ENCODE measurements at places on chromosomes 1 and 21.

- DNase-seq = no peak
Measured at GRCh38 chr1:174204697-174205308, 45.5 kb downstream of the RABGAP1L start.

- DNase-seq = peak; percentile 52
Measured at GRCh38 chr1:219837274-219837993, 90.9 kb downstream of the SLC30A10 start.

DNA sequence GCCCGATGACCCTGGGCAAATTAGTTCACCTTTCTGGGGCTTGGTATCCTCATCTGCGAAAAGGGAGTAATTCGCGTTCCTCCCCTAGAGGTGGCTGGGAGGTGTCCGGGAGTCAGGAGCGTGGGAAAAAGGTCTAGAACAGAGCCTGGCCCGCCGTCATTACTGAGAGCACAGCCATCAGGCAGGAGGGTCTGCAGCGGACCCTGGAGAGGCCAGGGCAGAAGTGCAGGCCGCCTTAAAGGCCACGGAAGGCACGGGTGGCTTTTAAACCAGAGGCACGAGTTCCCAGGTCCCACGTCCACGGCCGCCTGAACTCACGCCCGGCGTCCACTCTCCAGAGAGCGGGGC is 850 bp downstream of the PANK4 start:
- no peak for DNase-seq

- DNase-seq = no peak
Measured at GRCh38 chr1:105172788-105173187, 1423.1 kb downstream of the AMY1C start.

DNA sequence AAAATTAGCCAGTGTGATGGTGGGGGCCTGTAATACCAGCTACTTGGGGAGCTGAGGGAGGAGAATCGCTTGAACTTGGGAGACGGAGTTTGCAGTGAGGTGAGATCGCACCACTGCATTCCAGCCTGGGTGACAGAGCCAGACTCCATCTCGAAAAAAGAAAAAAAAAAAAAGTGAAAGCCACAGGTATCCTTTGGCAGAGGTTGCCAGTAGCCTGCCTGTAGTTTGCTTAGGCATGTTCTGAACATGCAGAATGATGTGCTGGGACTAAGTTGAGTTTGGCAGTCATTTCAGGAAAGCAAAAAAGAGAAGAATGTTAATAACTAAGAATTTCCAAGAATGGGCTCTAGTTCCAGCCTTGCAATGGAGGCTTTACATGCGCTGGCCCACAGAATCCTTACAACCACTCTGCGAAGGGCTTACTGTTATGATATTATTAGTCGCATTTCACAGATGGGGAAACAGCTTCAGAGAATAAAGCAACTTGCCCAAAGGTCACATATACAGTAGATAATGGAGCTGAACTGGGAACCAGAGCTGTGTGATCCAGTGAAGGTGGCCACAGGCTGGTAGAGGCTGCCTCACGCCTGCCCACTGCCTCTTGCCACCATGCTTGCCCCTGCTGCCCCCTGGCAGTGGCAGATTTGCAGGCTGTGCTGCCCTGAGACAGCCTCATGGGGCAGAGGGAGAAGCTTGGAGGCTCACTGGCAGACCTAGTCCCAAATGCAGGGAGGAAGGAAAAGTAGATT is 66.5 kb upstream of the LYST start:
- DNase-seq = no peak

- no peak for DNase-seq
Measured at GRCh38 chr1:13700521-13701270, 708 bp downstream of the PRDM2 start.

GRCh38 chr1:30757352-30758120 is at the start of gene LAPTM5:
Gene LAPTM5, minus strand, starts transcription at chr1:30757774. Its CDS starts 29 bp downstream, at chr1:30757745.
- DNase-seq = no peak

DNA sequence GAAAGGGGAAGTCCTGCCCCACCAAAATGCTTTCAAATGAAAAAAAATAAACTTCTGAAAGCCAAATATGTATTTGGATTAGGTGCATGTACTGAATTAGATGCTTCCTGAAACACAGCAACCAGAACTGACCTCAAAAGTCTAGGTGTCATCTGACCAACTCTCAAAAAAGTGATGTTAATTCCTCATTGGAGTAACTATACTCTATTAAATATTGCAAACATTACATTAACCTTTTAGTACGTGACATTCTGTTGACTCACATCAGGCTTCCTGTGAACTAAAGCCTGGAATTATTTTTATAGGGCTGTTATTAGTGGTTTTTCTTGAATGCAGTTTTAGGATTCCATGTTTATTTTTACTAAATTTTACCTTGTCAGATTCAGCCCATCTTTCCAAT is 73.5 kb downstream of the ASTN1 start:
- DNase-seq = peak; percentile 32

GRCh38 chr1:33758698-33759097 is 105.2 kb upstream of the HMGB4 start:
- no peak for DNase-seq

DNA sequence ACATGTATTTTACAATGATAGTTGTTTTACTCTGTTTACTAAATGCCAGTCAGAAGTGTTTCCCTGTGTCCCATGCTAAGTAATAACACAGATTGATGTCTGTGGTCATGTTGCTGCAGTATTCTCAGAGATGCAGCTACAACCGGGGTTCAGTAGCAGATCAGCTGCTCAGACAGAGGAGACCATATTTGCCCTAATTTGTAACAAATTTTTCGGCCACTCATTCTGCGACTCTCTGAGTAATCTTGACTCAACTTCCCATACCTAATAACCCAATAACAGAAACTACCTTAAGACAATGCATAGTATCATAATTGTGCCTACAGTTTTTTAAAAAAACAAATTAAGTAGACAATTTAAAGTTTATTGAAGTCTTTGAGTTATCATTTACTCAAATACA is 32.6 kb downstream of the NIBAN1 start:
- DNase-seq = no peak

- no peak for DNase-seq
Measured at GRCh38 chr1:64240206-64240605, 36.8 kb downstream of the UBE2U start.

GRCh38 chr1:212699625-212700222 is at the start of gene BATF3:
Gene BATF3, minus strand, starts transcription at chr1:212699840. Its CDS starts 78 bp downstream, at chr1:212699762.
- peak; percentile 6 for DNase-seq

DNA sequence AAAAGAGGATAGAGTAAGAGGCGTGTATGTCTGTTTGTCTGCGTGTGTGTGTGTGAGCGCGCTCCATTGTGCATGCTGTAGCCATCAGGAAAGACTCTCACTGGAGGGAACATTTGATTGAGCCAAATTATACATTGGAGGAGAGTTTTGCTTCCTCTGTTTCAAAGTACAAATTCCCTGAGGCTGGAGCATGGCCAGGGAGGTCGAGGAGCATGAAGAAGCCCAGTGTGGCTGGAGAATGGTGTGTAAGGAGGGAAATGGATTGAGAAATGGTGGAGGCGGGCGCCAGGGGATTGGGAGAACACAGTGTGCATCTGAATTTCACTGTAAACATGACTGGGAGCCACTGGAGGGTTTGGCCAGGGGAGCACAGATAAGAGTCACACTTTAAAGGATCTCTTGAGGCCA is 22.1 kb upstream of the EFNA1 start:
- DNase-seq = no peak

GRCh38 chr1:184387069-184387475 is 243 bp downstream of the C1orf21 start:
- no peak for DNase-seq

- DNase-seq = no peak
Measured at GRCh38 chr1:171110621-171111326, 20.1 kb downstream of the FMO3 start.
